RCC 7860 (cell line): ENCODE measurements at places on chromosomes 6 and 20.
A peak's percentile ranks its signal among the peaks of the same experiment; 100 is the strongest.

DNA sequence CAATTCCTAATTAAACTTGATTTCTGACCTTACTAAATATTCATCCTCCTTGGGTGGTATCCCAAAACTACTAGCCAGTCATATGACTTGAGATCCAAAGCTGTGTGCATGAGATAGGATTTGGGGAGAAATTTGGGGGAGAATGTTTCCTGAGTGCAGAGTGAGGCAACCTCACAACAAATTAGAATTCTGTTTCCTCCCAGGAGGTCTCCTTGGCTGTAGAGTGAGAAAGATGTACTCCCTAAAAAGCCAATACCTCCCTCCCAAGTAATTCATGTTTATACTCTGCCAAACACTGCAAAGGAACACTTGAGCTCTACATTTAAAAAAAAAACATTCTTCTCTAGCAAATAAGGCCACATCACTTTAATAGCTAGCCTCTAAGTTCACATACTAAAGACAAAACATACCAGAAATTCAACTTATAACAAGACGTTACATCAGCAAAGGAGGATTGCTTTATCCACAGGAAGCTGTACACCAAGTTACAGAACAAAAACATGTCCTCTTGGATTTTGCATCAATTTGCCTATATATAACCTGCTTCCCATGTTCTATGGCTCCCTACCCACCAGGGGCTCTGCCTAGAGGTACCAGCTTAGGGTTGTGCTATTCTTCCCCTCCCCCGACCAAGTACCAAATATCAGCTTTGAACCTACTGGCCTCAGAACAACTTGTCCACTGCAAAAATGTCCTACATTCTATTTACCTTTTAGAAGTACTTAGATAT lies 15.4 kb upstream of the TMEM30A start:
- no peak for DNase-seq

DNA sequence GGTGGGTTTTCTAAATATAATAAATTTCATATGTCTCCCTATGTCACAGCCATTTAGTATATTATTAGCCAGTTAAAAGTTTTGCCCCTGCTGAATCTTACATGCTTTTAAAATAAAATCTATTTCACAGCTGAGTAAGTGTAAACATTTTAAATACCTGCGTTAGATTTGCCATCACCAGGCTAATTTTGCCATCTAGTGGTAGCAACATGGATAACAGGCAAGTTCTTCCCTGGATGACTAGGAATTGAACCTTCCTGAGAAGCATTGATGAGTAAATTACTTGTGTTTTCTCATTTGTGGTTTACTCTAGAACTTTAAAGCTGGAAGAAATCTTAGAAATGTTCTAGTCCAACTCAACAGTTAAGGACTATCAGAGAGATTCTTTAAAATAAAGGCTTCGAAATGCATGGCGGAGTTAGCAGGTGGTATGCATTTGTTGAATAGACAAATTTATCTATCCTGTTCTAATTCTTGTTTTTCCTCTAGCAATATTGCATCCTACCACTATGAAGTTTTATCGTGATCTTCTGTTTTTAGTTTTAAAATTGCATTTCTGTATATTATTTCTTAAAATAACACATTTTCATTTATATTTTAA lies 2.6 kb downstream of the PRSS35 start:
- DNase-seq: peak; percentile 19

DNA sequence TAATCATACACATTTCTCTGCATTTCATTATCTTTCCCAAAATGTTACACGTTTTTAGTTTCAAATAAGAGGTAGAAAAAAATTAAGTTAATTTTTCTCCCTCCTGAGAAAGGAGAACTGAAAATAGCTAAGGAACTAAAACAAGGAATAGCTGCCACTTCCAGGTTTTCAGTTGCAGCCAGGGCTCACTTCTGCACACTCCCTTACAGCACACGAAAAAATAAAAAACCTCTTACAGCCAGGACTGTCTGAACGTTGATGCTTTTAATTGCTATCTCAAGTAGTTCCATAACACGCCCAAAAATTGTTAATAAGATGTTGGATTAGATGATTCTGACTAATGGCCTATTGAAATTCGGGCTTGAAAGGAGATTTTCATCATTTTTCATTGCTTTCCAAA lies 153.7 kb upstream of the THBS2 start:
- DNase-seq: no peak

GRCh38 chr6:100913400-100914276 lies 32.5 kb upstream of the ASCC3 start:
- no peak for DNase-seq

GRCh38 chr20:37845241-37845681 lies 57.7 kb upstream of the VSTM2L start:
- no peak for DNase-seq
